ENCODE measurements at places on chromosomes 2 and 18.

DNA sequence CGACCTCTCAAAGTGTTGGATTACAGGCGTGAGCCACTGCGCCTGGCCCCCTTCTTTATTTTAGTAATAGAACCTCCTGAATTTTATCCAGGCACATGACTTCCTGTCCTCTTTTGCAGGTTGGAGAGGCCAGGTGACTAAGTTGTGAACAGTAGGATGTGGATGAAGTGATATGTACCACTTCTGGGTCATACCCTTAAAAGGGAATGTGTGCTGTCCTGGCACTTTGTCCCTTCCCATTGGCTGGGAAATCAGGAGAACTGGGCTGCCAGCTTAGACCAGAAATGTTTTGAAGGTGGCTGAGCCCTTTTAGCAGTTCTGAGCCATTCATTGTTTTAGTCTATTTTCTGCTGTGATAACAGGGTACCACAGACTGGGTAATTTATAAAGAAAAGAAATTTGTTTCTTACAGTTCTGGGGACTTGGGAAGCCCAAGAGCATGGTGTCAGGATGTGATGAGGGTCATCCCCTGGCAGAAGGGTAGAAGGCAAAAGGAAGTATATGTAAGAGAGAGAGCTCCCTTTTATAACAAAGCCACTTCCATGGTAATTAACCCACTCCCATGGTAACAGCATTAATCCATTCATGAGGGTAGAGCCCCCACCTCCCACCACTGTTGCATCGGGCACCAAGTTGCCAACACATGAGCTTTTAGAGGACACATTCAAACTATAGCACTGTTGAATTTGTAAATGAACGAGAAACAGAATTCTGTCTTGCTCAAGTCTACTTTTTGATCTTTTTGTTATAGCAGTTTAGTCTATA, 79.1 kb downstream of the TTC27 start:
- DNase-seq: no peak

- DNase-seq: no peak
Measured at GRCh38 chr2:126513033-126513432, 142.9 kb upstream of the GYPC start.

DNA sequence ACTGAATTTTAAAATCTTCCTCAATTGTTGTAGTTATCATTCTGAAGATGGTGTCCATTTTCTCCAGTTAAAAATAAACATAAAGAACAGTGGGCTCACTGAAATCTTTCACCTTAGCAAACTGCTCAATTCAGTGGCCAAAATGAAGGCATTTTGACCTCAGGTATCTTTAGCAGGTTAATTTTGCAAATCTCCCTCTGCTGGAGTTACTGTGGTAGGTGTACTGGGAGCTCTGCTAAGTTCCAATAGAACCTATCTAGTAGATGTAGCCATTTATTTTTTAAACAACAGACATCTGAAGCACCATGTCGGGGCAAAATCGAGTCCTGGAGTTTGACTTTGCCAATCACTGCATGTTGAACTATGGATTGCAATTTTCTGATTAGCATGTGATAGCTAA, 177.1 kb downstream of the IRS1 start:
- no peak for DNase-seq

DNA sequence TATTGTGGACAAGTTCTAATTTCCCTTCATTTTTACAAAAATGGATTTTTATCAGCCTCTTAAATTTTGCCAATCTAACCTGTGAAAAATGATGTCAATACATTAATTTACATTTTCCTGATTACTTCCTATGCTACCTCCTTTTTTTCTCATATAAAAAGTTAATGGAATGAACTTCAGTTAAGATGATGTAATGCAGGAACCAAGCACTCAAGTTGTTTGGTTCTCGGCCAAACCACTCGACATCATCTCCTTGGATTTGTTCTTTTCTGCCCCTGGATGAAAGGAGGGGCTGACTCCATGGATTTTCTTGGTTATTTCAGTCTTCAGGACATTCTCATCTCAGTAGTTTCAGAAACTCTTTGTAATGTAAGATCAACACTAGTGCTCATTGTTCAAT, 253.1 kb upstream of the NXPH2 start:
- DNase-seq: no peak

GRCh38 chr2:219461047-219461514, 26.4 kb downstream of the SPEG start:
- no peak for DNase-seq

- no peak for DNase-seq
Measured at GRCh38 chr2:234905547-234906265, 46.1 kb upstream of the SH3BP4 start.

GRCh38 chr2:28155086-28155485, 237.6 kb upstream of the FOSL2 start:
- no peak for DNase-seq

DNA sequence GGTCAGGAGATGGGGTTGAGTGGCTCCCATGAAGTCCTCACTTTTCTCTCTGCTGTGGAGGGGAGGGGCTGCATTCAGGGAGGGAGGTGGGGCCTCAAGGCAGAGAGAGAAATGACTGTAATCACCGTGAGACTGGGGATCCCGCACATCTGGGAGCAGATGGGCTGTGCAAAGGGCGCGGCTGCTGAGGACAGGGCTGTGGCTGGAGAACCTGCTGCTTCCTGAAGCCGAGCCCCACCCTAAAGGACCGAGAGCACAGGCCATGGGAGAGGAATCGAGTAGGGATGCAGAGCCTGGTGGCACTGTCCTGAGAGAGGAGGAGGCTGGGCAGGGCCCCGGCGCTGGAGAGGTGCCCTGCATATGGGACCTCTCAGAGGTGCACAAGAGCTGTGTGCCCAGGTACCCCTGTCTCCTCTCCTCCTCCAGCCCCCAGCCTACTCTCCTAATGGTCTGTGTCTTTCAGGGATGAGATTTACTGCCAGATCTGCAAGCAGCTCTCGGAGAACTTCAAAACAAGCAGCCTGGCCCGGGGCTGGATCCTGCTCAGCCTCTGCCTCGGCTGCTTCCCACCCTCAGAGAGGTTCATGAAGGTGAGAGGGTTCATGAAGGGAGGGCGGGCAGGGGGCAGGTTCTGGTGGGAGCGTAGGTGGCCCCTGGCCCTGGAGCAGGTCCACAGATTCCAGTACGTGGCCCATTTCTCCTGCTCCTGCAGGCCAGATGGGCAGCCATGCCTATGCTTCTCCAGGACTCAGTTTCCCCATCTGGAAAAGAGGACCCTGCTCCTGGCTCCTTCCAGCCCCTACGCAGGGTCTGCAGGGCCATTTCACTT, 25.9 kb upstream of the GPR17 start:
- DNase-seq: no peak

- no peak for DNase-seq
Measured at GRCh38 chr2:124530203-124530602, 505.1 kb downstream of the CNTNAP5 start.

Measured in stimulated activated CD8-positive, alpha-beta memory T cell treated with anti-CD3 and anti-CD28 coated beads, Interleukin-4, amount 100 ng/mL, for 1 hour (primary cell).